Fibroblast of pulmonary artery (primary cell): ENCODE measurements at places on chromosomes 6 and 20.

DNA sequence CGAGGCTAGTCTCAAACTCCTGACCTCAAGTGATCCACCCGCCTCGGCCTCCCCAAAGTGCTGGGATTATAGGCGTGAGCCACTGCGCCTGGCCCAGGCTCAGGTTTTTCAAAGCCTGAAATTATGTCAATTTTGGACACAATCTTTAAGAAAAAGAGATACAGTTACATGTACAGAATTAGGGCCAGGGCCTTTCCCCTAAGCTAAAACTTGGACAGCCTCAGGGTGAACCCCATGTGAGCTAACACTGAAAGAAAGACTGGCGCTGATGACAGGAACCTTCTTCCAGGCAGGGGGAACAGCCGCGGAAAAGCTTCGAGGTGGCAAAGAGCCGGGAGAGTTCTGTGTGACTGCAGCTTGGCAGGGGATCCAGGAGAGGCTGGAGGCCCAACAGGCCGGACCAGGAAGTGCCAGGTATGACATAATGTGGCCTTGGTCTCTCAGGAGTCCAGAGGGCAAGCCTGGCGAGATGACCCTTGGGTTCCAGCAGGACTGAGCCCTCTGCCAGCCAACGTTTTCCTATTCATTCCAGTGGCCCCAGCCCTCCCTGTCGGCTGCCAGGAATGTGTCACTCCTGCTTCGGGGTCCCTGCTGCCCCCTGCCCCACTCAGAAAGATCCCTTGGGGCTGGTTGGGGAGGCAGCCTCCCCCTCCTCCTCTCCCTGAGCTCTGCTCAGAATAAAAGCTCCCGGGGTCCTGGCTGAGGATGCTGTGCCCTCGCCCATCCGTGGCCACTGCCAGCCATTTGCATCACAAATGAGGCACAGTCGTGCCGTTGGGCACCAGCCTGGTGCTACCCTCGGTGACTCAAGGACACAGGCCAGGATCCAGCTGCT is 37.3 kb downstream of the RBM38 start:
- no peak for DNase-seq

DNA sequence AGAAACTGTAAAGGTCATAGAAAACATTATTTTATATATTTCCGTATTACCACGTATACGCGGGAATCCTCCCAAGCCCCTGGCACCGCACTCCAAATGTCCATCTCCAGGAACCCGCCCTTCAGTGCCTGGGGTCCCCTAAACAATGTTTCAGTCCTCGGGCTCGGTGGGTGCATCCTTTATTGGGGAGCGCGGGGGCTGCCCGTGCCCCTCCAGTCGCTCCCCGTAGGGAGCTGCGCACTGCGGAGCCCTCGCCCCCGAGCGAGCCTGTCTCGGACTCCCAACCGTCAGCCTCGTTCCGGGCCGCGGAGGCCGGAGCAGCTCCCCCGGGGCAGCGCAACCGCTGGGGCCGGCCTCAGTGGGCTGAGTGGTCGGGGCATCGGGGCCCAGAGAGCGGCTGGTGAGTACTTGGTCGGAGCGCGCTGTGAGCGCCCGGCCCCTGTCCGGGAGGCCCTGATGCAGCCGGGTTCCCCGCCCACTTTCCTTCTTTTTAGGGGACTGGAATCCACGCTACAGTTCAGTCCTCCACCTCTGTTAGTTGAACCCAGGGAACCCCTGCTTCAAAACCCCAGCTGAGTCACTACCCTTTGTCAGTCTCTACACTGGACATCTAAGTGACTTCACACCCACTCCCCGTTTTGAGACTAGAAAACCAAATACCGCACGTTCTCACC is at the start of gene DNAH8:
TSS of gene DNAH8 (plus strand) at position 296 of the 674 bp plus-strand sequence. CDS start 7,499 bp downstream, outside the sequence.
- no peak for DNase-seq

DNA sequence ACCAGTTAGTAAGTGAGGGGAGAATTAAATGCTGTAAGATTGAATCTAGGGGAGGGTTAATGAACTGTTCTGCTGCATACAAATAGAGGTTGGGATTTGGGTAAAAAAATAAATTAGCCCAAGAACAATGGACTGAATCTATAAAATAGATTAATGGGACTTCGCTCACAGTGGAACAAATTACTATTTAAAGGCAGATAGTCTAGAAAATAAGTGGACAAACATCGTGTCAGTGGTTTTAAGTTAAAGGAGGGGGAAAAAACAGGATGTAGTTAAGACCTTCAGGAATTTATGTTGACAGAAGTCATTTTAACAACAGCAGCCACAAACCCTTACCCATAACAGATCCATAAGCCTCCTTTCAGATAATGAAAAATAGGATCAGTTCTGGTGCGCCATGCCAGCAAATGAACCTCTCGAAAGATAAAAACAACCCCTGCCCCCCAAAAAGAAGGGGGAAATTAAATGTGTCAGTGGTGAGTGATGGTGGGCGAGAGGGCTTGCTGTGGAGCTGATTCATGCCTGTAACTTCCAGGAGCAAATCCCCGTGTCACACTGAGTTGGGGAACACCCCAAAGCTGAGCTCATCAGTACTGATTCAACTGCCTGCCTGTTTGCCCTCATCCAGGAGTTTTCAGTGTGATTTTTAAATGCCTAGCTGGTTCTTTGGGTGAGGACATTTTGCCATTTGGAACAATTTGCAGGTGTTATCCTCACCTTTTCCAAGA is 86.8 kb downstream of the PPP1R14C start:
- no peak for DNase-seq

DNA sequence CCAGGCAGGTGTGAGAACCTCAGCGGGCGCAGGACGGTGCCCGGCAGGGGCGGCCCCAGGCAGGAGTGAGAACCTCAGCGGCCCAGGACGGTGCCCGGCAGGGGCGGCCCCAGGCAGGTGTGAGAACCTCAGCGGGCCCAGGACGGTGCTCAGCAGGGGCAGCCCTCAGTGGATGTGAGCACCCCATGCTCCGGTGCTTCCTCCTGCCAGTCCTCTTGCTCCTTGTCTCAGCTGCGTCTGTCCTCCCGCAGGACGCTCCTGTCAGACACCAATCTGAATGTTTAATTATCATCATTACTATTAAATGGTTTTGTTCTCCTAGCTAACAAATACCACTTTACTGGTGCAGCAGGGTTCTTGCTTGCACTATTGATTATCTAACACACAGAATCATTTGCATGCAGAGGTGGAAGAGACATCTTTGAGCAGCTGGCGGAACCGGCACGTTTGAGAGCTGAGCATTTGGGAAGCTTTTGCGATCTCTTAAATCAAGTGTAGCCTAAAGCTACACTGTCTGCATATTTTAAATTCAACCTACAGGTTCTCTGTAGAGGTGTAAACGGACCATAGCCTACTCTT is 39.4 kb upstream of the DACT2 start:
- DNase-seq, result no peak

- no peak for DNase-seq
Measured at GRCh38 chr6:165960695-165961094, 207.0 kb downstream of the TBXT start.

DNA sequence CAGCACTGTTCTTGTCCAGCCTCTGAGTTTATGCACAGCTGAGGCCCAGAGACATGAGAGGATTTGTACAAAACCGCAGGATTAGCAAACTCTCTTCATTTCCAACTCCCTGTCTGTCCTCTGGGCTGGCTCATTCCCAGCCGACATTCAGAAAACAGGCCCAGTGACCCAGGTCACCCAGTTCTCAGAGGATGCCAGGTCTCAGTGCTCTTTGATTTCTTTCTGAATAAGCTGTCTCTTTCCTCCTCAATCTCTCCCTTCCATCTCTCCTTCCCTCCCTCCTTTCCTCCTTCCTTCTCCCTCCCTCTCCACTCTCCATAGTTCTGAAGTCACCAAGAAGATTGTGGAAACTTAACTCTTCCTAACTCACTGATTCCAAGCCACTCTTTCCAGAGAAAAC is 372.7 kb upstream of the SULF2 start:
- DNase-seq, result peak; percentile 26

GRCh38 chr6:159061805-159062563 is 17.2 kb upstream of the TAGAP start:
- DNase-seq, result no peak

GRCh38 chr6:52573295-52573694 is 3.6 kb downstream of the TRAM2 start:
- DNase-seq, result peak; percentile 58

DNA sequence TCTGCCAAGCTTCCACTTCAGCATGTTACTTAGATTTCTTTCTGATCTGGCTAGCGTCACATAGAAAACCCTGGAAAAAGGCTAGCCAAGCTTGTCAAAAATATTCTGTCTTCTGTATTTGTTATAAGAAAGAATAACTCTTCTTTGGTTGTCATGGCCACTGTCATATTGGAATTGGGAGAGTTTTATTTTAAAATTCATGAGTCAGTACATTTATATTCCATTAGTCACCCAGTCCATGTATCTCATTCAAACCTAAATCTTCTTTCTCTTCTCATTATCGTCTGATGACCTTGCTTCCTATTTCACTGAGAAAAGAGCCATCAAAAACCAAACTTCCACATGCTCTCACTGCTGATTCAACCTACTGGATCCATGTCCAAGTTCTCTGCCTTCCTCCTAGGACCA is 65.7 kb downstream of the EPM2A start:
- peak; percentile 77 for DNase-seq

GRCh38 chr20:33815671-33816070 is 4.5 kb downstream of the CHMP4B start:
- no peak for DNase-seq

DNA sequence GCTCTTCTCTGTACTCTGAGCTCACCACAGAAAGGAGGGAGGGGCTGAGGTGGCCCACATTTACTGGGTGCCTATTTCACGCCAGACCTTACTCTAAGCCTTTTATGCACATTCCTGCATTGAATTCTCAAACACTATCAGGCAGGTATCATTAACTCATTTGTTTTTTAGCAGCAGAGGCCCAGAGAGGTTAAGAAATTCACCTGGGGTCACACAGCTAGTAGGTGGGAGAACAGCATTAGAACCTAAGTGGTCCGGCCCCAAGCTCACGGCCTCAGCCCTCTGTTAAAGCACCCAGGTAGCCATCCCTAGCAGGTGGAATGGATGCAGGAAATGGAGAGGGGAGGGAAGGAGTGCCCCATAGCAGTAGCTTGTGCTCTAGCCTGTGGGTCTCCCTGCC is 84.5 kb downstream of the GRM4 start:
- no peak for DNase-seq

DNA sequence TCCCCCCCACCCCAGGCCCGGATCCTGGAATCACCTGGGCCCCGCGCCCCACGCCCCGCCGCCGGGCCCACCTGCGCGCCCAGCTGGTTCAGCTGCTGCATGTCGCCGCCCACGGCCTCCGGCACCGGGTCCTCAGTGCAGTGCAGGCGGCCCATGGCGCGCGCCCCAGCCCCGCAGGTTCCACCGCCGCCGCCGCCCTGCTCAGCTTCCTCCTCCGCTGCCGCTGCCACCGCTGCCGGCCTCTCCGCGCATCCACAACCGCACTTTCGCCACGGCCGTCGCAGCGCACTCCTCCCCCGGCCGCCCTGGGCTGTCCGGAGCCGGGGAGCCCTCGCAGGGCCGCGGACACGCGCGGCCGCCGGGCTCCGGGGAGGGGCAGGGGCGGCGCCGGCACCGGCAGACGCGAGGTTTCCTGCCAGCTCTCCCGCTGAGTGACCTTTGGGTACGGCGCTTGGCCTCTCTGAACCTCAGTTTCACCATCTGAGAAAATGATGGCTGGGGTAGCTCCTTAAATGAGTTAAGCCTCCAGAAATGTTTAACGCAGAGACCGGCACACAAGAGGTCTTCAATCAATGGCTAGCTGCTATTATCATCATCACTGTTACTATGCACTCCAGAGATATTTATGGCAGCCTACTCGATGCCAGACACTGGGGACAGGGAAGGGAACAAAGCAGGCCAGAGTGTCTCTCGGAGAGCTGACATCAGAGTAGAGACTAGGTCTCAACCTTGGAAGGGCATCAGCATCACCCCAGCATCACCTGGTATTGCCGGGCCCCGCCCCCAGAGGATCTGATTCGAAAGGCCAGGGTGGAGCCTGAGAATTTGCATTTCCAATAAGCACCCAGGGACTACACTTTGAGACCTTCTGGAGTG is at the start of gene COMMD7:
TSS of gene COMMD7 (minus strand) at position 231 of the 876 bp plus-strand sequence. CDS start at position 155, 76 bp downstream.
- DNase-seq, result peak; percentile 56

GRCh38 chr6:77447254-77447653 is 16.0 kb downstream of the HTR1B start:
- peak; percentile 65 for DNase-seq

GRCh38 chr6:146286961-146287360 is 256.7 kb upstream of the RAB32 start:
- peak; percentile 60 for DNase-seq

DNA sequence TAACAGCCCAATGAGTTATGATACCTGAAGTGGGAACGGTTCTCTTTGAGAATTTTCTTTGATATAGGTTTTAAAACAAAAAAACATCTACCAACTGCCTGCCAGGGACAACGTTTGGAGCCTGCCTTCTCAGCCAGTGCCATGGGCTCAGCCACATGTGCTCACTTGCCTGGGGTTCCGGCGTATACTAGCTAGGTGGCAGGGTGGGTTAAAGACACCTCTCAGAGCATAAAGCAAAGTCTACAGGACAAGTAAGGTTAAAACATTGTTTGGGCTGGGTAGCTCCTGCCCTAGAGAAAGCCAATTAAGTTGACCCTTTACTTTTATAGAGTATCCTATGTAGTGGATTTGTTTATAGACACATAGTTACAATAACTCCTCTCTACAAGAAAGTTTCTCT is 38.0 kb upstream of the SCGN start:
- no peak for DNase-seq

DNA sequence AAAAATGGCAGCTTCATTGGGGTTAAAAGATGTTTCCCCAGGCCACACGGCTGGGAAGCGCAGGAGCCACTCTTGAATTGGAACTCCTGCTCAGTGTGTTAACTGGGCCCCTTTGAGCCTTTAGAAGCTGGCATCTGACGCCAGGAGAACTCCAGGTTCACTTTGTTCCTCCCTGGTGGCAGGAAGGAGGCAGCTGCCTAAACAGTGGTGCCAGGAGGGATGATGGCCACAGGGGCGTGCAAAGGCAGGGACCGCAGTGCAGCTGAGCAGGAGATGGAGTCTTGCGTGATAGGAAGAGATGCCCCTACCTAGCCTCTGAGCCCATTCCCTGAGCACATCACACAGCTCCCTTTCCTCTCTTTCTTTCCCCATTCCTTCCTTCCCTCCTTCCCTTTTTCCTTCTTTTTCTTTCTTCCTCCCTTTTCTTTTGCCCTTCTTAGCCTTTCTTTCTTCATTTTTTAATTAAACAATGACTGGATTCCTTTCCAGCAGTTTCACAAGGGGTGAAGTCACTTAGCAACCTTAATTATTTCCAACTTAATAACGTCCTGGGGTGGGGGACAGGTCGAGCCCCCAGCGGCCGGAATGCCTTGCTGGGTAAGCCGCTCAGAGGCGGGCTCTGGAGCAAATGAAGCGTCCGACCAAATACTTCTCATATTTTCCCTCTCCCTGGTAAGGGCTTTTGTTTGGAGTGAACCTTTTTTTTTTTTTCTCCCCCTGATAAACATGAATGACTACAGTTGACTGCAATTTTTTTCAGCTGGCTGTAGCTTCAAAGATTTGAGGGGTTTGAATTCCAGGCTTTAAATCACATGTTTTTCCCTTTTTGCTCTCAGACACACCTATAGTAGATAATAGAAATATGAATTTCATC is 20.8 kb upstream of the BMP7 start:
- DNase-seq, result no peak
